Coronary artery (tissue), 2 donors: ENCODE measurements at places on chromosomes 6 and 20.

GRCh38 chr6:25105070-25105925, 169.5 kb upstream of the RIPOR2 start:
- DNase-seq, result no peak

- DNase-seq, result no peak
Observed at GRCh38 chr20:12700701-12701100, 308.1 kb upstream of the SPTLC3 start.

- DNase-seq, result no peak
Observed at GRCh38 chr6:101909366-101909765, 515.9 kb downstream of the GRIK2 start.

DNA sequence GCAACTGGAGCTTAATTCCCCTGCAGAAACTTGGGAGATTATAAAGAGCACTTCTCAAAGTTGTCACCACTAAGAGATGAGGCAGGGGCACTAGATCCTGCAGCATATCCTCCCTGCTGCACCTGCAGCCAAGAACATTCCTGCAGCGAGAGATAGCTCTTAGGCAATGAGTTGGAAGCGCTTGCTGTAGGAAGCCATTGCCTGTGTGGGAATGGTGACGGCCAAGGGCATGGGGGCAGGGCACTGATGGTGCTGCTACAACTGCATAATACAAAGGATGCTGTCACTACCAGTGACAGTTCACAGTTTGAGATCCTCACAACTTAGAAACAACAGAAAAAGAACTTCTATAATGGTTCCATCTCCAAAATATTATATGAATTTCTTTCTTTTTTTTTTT, 89.9 kb downstream of the CDS2 start:
- DNase-seq, result no peak

DNA sequence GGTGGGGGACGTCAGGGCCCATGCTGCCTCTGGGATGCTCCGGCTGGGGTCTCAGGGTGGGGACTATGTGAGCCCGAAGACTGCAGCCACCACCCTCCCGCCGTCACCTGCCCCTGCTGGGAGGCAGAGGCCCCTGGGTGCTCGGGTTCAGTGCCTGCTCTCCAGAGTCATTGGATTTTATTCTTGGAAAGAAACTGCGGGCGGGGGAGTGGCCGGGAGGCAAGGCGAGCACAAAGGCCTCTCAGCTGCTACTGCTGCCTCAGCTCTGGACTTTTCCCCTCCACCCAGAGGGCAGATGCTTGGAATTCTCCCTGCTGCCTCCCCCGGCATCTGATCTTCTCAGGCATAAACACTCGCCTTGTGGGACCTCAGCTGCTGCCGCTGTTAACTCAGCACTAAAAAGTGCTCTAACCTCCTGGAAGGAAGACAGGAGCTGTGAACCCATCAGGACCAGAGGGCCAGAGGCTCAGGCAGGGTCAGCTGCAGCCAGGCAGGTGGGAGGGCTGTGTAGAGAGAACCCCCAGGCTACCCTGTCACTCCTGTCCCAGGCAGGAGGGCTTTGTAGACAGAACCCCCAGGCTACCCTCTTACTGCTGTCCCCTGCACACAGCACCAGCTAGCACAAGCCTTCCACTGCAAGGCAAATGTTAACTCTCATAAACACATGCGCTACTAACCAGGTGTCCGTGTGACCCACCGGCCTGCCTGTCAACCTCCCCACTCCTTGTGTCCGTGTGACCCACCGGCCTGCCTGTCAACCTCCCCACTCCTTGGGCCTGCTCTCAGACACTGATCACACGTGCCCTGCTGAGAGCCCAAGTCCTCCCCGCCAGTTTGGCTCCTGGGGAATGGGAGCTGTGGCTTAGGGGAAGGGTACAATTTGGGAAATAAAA, 9.4 kb upstream of the FRMD1 start:
- DNase-seq, result no peak

DNA sequence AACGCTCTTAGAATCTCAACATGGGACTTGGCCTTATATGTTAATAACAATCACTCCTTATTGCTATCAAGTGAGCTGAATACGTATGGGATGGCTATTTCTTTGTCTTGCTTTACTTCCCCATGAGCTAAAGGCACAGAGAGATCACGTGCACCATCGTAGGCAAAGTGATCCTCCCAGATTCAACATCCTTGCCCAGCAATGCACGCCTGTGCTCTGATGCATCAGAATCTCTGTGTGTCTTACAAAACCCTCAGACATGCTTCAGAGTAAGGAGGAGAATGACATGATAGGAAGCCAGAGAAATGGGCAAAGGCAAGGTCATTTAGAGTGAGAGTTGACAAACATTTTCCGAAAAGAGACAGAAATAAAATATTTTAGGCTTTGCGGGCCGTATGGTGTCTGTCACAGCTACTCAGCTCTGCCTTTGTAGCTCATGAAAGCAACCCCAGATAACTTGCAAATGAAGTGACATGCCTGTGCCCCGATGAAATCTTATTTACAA, 277.6 kb upstream of the CDH4 start:
- peak; percentile 21 for DNase-seq

GRCh38 chr6:2556761-2557160, 194.0 kb downstream of the MYLK4 start:
- DNase-seq, result no peak

DNA sequence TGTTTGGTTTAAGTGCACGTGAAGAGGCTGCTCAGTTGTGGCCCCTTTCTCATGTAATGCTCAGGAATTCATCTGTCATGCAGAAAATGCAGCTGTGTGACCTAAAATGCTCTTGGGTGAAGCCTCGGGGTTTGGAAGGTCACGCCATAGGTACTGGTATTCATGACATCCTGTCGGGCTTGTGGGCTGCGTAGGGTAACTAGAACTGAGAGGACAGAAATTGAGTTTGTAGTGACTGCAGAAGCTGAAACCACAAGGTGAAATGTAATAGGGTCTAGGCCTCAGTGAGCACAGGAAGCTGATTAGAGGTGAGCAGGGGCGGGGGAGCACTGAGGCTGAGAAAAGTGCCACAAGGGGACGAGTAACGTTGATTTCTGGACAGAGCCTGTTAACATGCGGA, 128.8 kb downstream of the SOBP start:
- DNase-seq, result no peak

DNA sequence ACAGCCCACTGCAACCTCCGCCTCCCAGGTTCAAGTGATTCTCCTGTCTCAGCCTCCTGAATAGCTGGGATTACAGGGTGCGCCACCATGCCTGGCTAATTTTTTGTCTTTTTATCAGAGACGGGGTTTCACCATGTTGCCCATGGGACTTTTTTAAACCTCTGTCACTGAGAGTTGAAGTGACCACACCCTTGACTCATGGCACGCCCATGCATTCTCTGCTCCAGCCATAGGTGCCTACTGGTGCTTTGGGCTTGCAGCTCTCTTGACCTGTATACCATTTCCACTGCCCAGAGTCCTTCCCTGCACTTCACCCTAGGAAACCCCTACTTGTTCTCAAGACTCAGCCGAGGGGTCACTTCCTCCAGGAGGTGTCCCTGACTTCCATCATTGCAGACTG, 2.4 kb upstream of the SCRT2 start:
- no peak for DNase-seq

DNA sequence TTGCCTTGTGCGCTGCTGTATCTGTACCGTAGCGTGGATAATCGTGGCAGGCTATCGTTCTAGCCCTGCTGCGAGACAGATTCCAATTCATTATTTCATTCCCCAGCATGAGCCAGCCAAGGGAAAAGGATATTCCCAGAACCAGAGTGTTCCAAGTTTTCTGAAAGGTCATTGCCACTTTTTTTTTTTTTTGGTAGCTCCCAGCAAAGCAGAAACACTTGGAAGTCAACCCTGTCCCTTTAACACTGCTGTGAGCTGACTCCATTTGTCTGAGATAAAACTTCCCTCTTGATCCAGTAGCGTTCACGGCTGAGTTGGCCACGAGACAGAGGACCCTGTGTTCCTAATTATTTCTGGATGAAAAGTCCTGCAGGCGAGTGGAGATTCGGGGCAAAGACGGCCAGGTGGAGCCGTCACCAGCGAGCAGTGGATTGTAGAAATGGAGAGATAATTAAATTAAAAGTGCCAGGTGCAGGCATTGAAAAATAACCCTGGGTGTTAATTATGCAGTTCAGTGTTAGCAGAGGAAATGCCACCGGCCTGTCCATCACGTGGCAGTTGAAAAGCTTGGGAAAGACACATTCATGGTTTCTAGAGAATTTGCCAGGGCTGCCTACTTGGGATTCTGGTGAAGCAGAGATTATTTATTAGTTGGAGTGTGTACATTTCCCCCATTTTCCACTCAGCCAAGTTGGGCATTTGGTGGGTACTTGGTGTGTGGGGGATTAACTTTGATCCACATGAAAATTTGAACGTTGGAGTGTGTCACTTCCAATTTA, 164.2 kb downstream of the SLC24A3 start:
- no peak for DNase-seq
